Stimulated activated CD4-positive, alpha-beta T cell treated with anti-CD3 and anti-CD28 coated beads, Interleukin-4, amount 100 ng/mL, for 4 hours (primary cell): ENCODE measurements at places on chromosomes 3 and 15.
A peak's percentile ranks its signal among the peaks of the same experiment; 100 is the strongest.

DNA sequence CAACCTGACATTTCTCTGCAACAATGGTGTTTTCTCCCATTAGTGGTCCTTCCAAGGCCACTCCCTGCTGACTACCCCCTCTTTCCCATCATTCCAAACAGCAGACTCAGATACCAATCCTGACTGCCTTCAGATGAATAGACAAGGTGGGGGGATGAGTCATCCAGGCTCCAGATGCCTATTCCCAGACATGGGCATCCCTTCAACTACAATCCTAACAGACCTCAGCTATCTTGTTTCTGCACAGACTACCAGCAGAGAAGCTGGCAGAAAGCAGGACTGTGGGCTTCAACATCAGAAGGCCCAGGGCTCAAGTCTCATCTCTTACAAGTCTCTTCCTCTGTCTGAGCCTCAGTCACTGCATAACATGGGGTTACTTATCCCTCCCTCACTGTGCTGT lies 2.2 kb downstream of the RBP1 start:
- DNase-seq, result no peak

- no peak for DNase-seq
These were observed 75.1 kb downstream of the STAC start for GRCh38 chr3:36455406-36455805.

DNA sequence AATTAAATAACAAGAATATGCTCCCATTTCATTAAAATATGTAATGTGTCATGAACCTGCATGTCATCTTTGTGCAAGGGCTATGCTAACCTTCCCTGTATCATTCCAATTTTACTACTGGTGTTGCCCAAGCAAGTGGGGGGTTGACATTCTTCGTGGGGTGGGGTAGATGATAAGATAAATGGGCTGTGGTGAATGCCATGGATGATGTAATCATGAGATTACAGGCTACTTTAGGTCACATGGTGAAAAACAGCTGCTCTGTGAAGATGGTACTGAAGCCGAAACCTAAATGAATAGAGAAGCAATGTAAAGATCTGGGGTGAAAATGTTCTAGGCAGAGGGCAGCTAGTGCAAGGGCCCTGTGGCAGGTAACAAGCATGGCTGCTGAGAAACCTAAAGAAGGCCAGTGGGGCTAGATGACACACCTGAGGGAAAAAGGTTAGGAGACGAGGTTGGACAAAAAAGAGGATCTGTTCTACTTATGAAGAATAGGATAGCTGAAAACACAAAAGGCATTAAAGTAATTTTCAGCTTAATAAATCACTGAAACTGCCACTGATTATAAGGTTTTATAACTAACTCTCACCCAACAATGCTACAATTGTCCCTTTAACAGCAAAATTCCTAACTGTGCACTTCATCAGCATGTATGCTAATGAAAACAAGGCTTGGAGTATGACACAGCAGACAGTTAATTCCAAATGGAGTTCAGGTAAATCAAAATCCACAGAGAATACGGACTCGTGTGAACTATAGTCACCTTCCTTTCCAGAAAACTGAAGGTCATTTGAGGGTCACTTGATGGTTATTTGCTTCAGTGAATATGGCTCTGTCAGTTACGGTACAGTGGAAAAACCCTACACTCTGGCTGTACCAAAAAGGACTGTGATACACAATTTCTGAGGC lies 35.0 kb downstream of the MTMR10 start:
- no peak for DNase-seq

- peak; percentile 64 for DNase-seq
These were observed 24.1 kb upstream of the SACM1L start for GRCh38 chr3:45665101-45665572.

- DNase-seq, result no peak
These were observed 574.8 kb downstream of the CADM2 start for GRCh38 chr3:85533586-85533985.

DNA sequence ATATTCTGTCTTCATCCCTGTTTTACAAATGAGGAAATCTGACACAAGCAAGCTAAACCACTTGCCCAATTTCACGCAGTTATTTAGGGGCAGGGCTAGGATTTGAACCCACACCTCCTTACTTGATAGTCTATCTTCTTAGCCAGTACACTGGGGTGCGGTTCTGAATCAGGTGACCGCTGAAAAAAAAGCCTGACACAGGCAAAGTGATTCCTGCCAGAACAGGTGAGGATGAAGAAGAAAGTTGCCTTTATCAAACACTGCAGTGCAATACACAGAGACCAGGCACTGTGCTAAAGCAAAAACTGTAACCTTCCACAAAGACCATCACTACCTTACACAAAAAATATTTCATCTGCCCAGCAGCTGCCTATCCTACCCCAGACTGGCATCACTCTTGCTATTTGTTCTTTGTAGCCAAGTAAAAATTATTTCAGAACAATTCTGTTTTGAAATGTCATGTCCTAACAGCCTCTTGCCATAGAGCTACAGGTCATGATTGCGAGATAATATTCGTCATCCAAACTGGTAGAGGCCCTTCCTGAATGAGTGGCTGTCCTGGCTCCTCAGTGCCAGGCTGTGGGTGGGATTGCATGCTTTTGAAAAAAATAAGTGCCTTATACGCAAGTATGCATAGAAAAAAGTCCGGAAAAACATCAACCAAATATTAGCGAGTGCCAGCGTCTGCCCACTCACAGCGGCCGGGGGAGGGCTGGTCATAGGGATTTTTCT lies 142.3 kb upstream of the TPM1 start:
- DNase-seq, result no peak

DNA sequence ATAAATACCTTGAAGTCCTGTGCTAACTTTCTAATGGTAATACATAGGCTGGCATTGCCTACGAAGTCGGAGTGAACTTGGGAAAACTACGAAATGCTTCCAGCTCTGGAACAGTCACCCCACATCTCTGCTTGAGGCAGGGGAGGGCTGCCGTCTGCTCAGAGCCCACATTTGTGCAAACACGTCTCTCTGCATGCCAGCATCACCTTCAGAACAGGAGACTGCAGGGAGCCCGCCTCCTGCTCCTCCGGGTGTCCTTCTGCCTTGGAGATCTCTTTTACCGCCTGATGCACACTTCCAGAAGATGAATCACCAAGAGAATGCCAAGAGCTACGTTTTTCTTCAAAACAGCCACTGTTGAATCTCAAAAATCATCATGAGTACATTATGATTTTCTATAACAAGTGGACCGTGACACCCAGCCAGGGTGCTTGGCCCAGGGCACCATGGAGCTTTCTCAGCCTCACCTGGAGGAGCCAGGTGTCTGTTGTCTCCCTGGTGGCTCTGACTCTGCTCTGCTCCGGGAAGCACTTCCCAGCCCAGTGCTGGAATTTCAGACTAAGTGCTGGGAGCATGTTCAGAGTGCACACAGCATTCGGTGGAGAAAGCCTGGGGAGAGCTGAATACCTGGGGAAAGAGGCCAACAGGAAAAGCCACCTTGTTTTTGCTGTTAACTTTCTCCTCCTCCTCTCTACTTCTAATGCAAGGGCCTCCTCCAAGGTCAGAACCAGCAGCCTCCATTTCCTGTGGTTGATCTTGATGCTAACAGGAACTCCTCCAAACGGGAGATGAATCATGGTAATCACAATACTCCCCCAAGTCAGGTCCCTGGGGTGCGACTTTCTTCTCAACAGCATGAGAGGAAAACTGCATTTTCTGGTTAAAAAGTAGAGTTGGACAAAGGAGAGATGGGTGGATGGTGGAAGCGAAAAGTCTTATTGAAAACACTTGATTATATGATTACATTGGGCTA lies 467.7 kb downstream of the GABRG3 start:
- no peak for DNase-seq

- DNase-seq, result no peak
These were observed 490.5 kb upstream of the NR2F2 start for GRCh38 chr15:95840004-95840403.
